NCI-H510A (cell line): ENCODE measurements at places on chromosomes 5 and 9.

DNA sequence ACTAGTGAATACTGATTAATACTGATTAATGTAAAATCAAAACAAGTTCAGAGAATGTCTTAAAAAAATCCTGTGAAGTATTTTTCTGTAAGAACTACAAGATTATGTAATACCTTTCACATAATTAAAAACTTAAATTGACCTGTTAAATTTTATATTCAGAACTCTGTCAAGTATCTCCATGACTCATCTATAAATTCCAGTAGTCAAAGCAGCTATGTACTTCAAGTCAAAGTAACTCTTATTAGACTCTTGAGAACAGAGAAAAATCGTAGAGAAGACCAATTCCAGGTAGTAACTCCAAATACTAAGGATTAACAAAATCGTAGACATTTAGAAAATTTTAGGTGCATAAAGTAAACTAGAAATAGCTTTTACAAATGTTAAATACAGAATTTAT, 77.1 kb downstream of the HOMER1 start:
- no peak for DNase-seq

- DNase-seq: no peak
Measured at GRCh38 chr5:67978171-67978570, 237.4 kb upstream of the PIK3R1 start.

- no peak for DNase-seq
Measured at GRCh38 chr5:50365426-50366251, 75.4 kb downstream of the EMB start.

- DNase-seq: no peak
Measured at GRCh38 chr5:170151097-170151831, 45.6 kb downstream of the FOXI1 start.

DNA sequence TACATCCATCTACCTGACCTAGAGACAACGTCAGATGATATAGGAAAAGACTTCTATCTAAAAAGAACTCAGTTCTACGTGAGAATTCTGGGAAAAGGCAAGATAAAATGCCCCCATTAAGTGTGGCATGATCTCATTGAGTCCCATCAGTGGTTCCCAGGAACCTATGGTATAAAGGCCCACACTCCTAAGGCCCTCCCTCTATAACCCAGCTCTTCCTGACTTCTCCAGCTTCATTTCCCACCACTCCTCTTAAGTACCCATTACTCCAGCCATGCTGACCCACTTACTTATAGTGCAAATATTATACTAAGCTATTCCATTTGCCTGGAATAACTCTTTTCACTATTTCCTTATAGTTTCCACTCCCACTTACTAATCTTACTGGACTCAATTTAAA, 95.4 kb upstream of the NR5A1 start:
- DNase-seq: peak; percentile 57

GRCh38 chr5:89435347-89435746, 552.4 kb upstream of the MEF2C start:
- no peak for DNase-seq

GRCh38 chr9:18136354-18136994, 337.5 kb upstream of the ADAMTSL1 start:
- no peak for DNase-seq
